ENCODE measurements at places on chromosomes 16 and 17.

DNA sequence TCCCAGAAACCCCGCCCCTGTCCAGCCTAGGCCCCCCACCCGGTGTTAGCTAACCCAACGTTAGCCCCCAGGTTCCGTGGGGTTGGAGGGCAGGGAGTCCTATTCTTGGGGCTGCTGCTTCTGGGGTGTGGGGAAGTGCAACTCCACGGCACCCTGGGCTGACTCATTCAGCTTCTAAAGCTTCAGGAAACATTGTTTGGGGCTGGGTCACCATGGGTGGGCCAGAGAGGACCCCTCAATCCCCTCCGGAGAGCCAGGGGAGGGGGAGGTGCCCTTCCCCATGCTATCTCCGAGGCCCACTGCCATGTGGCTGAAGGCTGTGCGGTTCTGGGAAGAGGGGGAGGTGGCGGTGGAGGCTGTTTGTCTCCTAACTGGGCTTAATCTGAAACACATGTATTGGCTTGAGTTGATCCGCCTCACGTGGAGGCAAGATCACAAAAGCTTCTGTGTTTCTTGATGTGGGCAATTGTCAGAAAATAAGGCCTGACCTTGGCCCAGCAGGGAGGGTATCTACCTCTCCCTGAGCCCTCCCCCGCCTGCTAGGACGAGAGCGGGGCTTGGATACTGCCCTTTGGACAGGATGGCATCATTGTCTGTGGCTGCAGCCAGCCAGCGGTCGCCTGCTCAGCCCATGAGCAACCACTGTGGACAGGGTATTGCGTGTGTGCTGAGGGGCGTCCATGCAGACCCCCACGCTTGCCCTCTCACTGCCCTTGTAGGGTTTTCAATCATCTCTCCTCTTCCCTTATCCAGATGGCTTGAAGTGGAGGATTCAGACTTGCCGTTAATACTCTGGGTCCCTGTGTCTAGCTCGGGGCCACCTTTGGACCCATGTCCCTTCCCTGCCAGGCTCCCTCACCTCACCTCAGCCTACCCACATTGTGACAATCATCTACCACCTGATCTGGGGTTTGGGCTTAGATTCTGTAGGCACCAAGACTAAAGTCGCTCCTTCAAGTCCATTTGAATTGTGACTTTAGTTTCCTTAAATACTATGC lies 1.3 kb downstream of the SERPINF1 start:
- peak; percentile 78 for DNase-seq

DNA sequence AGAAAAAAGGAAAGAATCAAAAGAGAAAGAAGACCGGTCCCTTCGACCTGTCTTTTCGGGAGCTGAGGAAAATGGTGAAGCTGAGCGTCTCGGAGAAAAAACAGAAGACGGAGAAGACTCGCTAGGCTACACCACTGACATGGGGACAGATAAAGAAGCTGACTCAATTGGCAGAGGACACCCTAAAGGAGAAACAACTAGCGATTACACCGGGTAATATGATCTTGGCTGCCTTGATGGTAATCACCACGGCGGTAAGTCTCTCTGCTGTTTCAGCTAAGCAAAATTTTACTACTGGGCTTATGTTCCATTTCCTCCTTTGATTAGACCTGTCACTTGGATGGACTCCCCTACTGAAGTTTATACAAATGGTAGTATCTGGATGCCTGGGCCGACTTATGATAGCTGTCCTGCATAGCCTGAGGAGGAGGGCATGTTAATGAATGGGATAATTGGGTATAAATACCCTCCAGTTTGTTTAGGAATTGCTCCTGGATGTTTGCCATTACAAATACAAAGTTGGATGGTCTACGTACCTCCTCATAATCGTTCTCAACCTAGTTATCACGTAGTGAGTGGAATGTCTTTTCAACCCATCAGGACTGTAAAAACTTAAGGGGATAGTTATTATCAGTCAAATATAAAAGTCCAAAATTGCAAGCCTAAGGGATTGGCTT lies 24.1 kb downstream of the ALOX15B start:
- DNase-seq, result peak; percentile 29

DNA sequence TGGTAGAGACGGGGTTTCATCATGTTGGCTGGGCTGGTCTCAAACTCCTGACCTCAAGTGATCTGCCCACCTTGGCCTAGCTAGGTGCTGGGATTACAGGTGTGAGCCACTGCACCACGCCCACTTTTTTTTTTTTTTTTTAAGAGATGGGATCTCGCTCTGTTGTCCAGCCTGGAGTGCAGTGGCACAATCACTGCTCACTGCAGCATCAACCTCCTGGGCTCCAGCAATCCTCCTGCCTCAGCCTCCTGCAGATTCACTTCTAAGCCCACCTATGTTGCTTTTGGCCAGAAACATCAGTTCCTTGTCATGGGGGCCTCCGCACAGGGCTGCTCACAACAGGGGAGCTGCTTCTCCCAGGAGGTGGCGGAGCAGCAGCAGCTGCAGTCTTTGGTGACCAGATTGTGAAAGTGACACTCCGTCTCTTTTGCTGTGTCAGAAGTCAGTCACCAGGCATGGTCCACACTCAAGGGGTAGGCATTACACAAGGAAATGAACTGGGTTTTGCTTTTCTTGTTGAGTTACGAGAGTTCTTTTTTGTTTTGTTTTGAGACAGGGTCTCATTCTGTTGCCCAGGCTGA lies 4.5 kb upstream of the NME4 start:
- DNase-seq, result no peak

- DNase-seq, result no peak
Observed at GRCh38 chr17:42530952-42531454, 5.0 kb upstream of the NAGLU start.

- DNase-seq, result no peak
Observed at GRCh38 chr16:57672416-57672815, 4.3 kb downstream of the ADGRG3 start.

DNA sequence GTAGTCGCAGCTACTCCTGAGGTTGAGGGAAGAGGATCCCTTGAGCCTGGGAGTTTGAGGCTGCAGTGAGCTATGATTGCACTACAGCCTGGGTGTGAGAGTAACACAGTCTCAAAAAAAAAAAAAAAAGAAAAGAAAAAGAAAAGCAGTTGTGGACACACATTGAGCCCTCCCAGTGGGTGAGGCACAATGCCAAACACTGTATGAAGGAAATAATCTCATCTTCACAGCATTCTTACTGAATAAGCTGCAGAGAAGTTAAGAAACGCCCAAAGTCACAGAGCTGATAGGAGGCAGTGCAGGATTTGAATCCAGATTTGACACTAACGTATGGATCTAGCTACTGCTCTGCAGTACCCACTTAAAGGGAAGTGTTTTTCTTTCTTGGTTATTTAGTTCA lies 5.9 kb upstream of the LYZL6 start:
- no peak for DNase-seq

Measured in retina (tissue), 1 donor.